CD4-positive, alpha-beta memory T cell (primary cell): ENCODE measurements at places on chromosomes 5 and 9.

DNA sequence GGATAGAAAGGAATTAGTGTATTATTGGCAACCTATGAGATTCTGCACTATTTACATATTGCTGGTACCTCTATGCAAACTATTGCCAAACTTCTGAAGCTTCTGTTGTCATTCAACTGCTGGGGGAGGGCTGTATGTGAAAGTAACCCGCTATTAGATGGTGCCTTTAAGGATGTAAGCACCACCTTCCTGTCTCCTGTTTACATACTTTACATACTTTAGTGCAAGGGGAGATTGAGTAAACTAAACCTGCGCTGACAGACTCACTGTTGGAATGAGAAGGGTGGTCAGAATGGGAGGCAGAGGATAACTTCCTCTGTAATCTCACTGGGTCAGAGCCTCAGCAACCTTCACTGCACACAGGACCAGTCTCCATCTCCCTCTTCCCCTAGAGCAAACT is 123.8 kb downstream of the NR3C1 start:
- no peak for DNase-seq

- DNase-seq, result no peak
Measured at GRCh38 chr5:93054424-93055163, 526.4 kb downstream of the NR2F1-AS1 start.

DNA sequence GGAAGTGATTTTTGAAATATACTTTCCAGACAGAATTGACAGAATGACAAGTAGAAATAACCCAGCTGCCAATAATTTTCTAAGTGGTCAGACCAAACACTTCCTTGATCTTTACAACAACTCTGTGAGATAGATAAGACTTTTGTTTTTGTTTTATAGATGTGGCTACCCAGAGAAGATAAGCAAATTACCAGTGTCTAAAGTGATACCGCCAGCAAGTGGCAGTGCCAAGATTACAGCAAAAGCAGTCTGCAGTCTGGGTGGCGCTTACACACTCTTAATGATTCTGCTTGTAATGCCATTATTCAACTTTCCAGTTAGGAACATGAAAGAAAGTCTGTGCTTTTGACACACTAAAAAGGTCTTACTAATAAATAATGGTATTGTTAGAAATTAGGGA is 92.1 kb downstream of the HCN1 start:
- no peak for DNase-seq

DNA sequence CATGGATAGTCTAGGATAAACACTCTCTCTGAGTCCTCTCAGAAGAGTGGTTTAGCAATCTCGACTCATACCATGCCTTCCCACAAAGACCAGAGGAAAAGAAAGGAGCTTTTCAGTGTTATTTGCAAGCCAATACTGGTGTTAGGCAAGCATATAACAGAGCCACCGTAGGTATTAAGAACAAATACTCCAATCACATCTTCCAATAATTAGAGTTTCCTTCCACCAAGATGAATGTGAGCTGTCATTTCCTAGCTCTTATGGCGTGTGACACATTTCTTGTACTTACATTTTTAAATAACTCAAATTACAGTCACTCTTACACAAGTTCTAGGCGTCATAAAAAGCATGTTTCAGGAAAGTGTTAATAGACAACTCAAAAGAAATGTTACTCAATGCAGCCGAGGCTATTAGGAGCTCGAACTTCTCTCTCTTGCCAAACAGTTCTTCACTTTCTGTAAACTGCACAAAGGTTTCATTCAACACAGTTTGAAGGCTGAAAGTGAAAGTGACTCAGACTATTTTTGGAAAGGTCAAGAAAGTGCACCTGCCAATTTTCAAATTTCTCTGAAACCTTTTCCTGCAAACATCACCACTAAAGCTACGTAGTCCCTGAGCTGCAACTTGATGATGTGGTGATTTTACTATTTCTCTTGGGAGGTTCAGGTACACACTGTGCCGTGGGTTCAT is 153.8 kb downstream of the AUH start:
- DNase-seq, result no peak

DNA sequence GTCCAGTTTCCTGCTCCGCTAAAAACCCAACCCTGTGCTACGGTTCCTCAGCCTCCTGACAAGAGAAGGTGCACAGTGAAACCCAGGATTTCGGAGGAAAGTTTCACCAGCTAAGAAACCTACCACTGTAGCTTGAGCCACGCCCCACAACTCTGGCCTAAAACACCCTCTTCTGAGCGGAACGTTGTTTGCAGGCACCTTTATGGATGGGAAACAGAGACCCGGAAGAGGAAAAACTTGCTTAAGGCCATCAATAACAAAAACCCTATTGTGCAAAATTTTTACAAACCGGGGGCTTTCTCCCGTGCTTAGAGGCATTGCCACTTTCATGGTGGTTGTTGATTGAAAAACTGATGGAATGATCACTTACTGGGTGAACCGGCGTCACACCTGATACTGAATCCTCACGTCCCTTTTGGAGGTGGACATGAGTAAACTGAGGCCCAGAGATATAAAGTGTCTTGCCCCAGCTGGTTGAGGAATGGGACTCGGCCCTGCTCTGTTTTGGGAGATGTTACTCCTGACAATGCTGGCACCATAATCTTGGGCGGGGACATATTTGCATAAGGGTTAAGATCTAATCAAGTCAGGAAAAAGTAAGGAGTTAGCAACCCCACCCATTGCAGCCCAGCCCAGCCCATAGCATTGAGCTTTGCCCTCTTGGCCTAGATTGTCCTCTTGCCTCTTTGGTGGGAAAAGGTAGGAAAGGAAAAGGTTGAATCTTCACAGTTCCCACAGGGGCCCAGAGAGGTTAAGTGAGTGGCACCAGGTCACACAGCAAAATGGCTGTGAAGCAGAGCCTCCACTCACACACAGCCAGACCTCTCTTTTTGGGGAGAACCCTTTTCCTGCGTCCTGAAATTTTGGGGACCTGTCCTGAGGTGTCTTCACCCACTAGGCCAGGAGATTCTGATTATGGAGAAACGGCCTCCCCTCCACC is 23.2 kb upstream of the PTGS1 start:
- no peak for DNase-seq

- DNase-seq, result no peak
Measured at GRCh38 chr5:21809611-21810010, 1043.5 kb downstream of the CDH12 start.
